ENCODE measurements at places on chromosomes 2 and 18.

- DNase-seq = no peak
Measured at GRCh38 chr2:176038694-176039093, 36.6 kb upstream of the LNPK start.

DNA sequence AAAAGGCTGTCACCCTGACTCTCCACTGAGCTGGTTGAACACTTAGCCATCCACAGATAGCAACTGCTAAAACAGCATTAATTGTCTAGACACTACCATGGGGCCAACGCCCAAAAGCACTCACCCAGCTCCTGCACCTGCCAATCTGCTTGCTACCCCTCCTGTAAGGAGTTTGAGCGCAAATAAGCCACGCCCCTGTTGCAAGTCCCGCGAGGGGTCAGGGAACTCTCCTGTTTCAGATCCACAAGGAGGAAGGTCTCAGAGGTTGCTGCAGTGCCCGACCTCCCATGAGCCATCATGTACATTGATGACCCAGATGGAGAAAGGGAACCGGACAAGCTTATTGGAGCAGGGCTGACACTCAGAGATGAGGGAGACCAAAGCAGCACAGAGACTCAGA is 106.8 kb downstream of the ZNF516 start:
- no peak for DNase-seq

GRCh38 chr2:121031568-121032340 is 253.2 kb downstream of the TFCP2L1 start:
- no peak for DNase-seq

- no peak for DNase-seq
Measured at GRCh38 chr2:120836281-120836680, 100.6 kb downstream of the GLI2 start.

- no peak for DNase-seq
Measured at GRCh38 chr18:8142131-8142711, 467.0 kb upstream of the RAB12 start.

GRCh38 chr2:54634021-54634420 is 89.4 kb upstream of the EML6 start:
- no peak for DNase-seq
